Keratinocyte (primary cell): ENCODE measurements at places on chromosomes 1 and 21.

GRCh38 chr1:111826278-111826677 lies 70.6 kb downstream of the DDX20 start:
- DNase-seq, result no peak

DNA sequence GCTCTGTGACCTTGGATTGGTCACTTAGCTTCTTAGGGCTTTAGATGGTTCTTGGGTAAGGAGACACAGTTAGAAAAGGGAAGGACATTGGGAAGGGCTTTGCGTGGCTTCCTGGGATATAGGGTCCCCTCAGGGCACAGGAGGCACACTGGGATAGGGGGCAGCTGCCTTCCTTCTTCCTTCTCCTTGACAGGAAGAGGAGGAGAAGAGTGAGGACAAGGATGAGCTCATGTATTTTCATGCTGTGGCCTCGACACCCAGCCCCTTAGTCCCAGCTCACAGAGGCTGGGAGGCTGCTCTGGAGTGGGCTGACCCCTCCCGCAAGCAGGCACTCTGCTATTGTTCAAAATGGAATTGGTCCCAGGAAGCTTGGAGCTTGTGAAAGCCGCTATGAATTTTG lies 45.7 kb upstream of the POU3F1 start:
- DNase-seq, result no peak

DNA sequence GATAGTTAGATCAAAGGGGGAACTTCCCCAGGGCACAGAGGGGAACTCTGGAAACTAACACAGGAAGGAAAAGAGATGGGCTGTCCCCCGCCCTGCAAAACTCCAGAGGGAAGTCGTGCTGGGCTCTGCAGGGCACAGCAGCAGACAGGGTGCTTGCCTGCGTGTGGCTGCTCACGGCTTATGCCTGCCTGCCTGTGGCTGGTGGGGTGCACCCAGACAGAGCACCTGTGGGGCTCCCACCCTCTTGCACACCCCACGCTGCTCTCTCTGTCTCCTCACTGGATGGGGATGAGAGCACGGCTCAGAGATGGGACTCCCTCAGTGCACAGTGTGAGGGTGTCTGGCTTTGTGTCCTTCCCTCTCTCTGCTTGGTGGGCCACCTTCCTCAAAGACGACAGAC lies 13.5 kb upstream of the ETV3L start:
- no peak for DNase-seq

GRCh38 chr1:17494114-17494729 lies 45.3 kb upstream of the ARHGEF10L start:
- DNase-seq, result peak; percentile 72

- DNase-seq, result no peak
Measured at GRCh38 chr1:58983162-58983561, 199.3 kb upstream of the JUN start.
